ENCODE measurements at places on chromosomes 7 and 10.
A peak's percentile ranks its signal among the peaks of the same experiment; 100 is the strongest.

- no peak for DNase-seq
These were observed 243.8 kb downstream of the DNAJB9 start for GRCh38 chr7:108813251-108814014.

DNA sequence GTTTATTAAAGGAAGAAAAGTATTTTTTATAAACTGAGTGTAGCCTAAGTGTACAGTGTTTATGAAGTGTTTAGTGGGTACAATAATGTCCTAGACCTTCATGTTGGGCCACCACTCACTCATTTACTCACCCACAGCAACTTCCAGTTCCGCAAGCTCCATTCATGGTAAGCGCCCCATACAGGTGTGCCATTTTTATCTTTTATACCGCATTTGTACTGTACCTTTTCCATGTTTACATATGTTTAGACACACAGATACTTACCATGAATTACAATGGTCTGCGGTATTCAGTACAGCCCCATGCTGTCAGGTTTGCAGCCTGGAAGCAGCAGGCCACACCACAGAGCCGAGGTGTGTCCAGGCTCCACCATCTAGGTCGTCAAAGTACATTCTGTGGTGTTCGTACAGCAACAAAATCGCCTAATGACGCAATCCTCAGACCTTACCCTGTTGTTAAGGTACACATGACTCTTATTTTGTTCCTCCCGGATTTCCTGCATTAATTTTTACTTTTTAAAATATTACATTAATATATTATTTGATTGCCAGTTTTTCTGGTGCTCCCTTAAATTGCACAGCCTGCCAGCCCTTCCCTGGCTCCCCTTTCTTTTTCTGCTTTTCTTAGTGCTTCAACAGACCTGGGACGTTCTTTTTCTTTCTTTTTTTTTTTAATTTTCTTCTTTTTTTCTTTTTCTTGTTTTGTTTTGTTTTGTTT lies 881 bp upstream of the SSBP1 start:
- DNase-seq: peak; percentile 3

GRCh38 chr10:63710703-63711102 lies 189.5 kb downstream of the REEP3 start:
- no peak for DNase-seq

DNA sequence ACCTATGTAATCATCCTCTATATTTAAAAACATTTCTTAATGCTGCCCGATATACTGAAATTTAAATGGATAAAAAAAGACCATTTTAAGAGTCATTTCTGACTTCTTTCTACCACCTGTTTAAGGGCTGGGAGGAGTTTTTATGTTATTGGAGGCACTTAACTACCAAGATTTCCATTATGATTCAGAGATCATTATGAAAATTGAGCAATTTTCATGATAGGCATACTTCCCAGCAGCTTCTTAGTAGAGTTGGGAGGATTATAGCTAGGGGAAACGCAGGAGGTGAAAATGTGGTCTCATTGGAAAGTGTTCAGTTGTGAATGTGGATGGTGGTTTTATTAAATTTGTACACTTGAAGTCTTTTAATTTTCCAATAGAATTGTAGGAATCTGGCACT lies 28.4 kb upstream of the FAM204A start:
- no peak for DNase-seq

DNA sequence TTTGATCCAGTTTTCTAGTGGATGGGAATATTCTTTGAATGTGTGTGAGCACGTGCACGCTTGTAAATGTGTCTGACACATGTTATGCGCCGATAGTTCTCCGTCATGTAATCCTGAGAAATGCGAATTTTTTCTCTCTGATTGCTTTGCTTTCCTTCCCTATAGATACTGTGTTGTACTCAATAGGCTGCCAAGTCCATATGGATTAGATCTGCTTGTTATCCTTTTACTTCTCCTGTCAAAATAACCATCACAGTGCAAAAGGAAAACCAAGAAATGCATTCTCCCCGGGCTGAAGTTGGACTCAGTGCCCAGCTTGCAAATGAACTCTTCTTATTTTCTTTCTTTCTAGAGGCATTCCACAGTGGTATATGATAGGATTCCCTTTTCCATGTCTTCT lies 131.9 kb downstream of the KIAA1217 start:
- peak; percentile 66 for DNase-seq

DNA sequence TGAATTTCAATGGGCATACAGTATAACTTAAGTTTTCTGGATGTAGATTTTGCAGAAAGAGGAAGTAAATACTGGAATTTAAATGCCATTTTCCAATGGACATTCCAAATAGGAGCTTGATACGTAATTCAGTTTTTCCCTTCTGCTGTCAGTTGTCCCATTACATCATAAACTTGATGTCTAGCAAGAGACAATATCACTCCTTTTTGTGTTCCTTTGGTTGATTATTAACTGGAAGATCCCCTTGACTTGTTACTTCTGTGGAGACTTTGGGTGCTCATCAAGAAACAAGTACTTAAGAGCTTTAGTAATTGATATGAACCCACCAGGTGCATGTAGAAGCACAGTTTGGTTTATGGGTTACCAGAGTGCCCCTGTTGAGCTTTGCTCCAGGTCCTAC lies 116.1 kb downstream of the ST7 start:
- no peak for DNase-seq

- DNase-seq: peak; percentile 90
These were observed 31.5 kb upstream of the SMNDC1 start for GRCh38 chr10:110336111-110336721.

- no peak for DNase-seq
These were observed 66.4 kb downstream of the RAMP3 start for GRCh38 chr7:45223728-45224630.

Data from tongue (tissue), 3 donors.